ENCODE measurements at places on chromosomes 4 and X.
A peak's percentile ranks its signal among the peaks of the same experiment; 100 is the strongest.

- DNase-seq = no peak
These were observed 418.6 kb upstream of the DIPK2B start for GRCh38 chrX:45619290-45619689.

- DNase-seq = no peak
These were observed 5.7 kb upstream of the JADE1 start for GRCh38 chr4:128803783-128804182.

- no peak for DNase-seq
These were observed 33.0 kb downstream of the NAT8L start for GRCh38 chr4:2091990-2092668.

- DNase-seq = no peak
These were observed 54.1 kb downstream of the TXK start for GRCh38 chr4:48079972-48080391.

GRCh38 chr4:186500721-186501304, 54.6 kb downstream of the MTNR1A start:
- no peak for DNase-seq

- no peak for DNase-seq
These were observed 17.6 kb downstream of the GRIA3 start for GRCh38 chrX:123201720-123202119.

- no peak for DNase-seq
These were observed 59.2 kb upstream of the ZC4H2 start for GRCh38 chrX:65035446-65035770.

DNA sequence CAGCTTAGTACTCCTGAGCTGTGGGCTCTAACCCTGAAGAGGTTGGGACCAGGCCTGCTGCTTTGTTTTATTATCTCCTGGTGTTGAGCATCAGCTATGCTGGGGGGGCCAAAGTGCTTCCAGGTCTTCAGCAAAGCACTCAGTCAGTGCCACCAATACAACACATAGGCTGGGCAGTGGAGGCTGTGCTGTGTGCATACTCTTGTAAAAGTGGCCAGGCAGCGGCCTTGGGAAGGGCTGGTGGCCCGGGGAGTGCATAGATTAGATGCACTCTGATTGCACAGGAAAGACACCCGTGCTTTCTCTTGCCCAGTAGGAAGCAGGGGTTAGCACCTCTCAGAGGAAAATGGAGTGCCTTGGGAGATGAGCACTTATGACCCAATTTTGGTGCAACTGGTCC, 534.0 kb downstream of the ARAP2 start:
- no peak for DNase-seq

- DNase-seq = no peak
These were observed 90.3 kb downstream of the DHRSX start for GRCh38 chrX:2410279-2411020.

- no peak for DNase-seq
These were observed 1.4 kb downstream of the WDFY3 start for GRCh38 chr4:84964995-84965552.

DNA sequence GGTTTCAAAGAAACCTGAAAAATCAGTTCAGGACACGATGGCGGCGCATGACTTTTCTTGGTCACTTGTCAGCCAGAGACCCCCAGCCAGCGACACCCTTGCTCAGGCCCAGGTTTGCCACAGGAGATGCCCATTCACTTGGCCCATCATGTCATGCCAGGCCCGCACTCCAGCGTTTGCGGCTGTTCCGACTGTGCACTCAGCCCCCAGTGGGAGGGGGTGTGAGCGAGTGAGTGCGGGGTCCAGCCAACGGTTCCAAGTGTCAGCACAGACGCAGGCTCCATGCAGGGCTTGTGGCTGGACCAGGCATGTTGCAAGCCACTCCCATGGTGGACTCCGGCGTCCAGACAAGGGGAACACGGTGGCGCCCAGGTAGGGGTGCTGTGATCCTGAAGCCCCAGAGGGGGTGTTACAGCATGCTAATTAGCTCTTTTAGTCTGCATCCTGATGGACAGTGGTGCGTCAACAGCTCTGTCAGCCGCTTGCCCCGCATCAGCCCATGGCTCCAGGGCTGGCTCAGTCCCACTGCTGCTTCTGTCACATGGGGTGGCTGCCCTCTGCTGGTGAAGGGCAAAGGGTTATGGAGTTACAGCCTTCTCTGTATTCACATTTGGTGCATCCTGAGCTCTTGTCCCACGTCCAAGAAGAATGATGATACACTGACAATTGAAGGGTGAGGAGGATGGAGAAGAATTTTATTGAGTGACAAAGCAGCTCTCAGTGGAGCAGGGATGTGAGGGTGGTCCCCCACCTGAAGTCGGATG, 3.7 kb upstream of the MAEA start:
- no peak for DNase-seq

DNA sequence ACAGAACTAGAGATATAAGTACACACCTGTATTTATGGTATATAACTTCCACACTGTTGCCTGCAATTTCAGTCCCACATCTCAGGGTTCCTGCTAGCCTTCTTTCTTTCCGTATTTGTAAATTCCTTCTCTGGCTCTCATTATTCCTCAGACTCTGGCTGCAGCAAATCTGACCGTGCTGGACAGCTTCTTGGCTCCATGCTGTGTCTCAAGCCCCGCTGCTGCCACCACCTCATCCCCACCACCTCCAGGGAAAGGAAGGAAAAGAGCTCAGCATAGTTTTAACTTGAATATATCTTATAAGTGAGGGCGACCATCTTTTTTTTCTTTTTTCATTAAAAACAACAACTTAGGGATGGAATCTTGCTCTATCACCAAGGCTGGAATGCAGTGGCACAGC, 155.6 kb upstream of the CXCL13 start:
- DNase-seq = no peak

GRCh38 chr4:31156221-31156620, 436.1 kb downstream of the PCDH7 start:
- DNase-seq = no peak

GRCh38 chr4:52676536-52676935, 17.4 kb upstream of the USP46 start:
- no peak for DNase-seq

GRCh38 chr4:48012824-48013223, 3.7 kb downstream of the CNGA1 start:
- no peak for DNase-seq

DNA sequence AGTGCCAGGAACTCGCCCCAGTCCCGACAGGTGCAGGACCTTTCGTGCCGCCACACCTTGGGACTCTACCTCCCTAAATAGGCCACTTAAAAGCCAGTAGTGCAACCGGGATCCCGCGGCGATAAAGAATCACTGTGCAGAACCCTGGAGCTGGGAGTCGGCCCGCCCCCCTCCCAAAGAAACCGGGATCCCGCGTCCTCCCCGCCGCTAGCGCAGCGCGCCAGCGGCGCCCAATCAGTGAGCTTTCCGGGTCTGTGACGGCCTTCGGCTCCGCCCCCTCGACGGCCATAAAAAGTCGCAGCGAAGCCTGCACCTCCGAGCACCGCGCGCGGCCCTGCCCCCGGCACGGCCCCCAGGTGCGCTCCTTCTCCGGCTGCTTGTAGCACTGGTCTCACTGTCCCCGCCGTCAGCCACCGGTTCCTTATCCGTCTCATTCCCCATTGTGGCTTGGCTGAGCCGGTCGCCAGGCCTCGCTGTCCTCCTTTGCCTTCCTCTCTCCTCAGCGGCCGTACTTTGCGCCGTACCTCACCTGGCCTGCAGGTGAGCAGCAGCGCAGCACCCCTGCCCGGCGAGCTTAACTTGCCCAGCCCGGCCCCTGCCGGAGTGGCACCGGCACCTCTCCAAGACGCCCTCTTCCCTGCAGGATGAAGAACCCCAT, at the start of gene LRAT:
Gene LRAT (plus strand): TSS at position 318 of the 658 bp plus-strand sequence. CDS start 327 bp downstream, at position 645.
- DNase-seq = peak; percentile 36

DNA sequence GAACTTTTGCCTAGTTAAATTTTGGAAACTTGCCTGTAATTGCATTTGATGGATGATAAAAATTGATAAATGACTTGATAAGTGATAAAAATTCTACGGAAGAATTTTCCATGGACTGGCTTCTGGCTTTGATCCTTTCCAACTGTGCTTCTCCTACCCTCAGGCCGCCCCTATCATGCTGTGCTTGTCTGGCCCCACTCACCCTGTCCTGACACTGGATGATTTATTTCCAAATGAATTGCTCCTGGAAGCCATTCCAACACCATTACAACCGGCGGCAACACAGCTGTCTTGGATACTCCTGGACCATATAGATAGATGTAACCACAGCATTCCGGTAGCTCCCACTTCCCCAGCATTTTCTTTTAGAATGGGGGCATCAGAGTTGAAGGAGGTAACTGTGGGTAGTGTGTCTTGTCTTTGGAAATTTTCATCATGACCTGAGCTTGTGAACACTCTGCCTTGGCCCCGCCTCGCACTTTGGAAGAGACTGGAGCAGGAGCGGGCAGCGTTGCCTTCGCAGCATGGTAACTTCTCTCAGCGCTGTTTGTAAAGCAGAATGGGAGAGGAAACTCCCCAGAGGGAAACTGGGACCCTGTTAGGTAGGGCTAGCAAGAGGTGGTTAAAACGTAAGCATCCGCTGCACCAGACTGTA, 77.4 kb downstream of the TBL1X start:
- DNase-seq = no peak

DNA sequence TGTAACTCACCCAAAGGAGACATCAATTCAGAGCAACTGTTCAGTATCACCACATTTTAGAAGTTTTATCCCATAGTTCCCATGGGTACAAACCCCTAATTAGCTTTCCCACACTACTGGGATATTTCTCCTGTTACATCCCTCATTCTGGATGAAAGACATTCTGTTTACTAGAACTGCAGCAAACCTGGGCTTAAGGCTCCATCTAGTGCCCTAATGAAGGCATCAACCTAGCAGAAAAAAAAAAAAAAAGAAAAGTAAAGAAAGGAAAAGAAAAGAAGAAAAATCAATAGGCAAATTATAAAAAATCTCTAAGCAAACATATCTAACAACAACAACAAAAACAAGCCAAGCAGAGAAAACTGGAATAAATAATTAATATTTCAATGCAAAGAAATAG, 133.7 kb upstream of the CPXCR1 start:
- no peak for DNase-seq
